ENCODE measurements at places on chromosomes 5 and 9. TPM values are rescaled to one million over a fixed set of nuclear protein-coding genes. Genes with fewer than 3 reads are reported as not detected.

The NDFIP1 gene
- 89.3 TPM for polyA plus RNA-seq

The GMCL2 gene
- not detected for polyA plus RNA-seq

The SPEF2 gene
- polyA plus RNA-seq = 0.75 TPM

The KCNV2 gene
- polyA plus RNA-seq = not detected

The CDK7 gene
- 34.9 TPM for polyA plus RNA-seq

The RRAGA gene
- polyA plus RNA-seq = 145 TPM

The CDX1 gene
- not detected for polyA plus RNA-seq

The ORM2 gene
- polyA plus RNA-seq = not detected

The TAF11L10 gene
- polyA plus RNA-seq = not detected

The PALM2AKAP2 gene
- 0.11 TPM for polyA plus RNA-seq

The GHR gene
- not detected for polyA plus RNA-seq

The FOXD4L6 gene
- not detected for polyA plus RNA-seq

The DHFR gene
- polyA plus RNA-seq = 2.2 TPM

The GABRB2 gene
- polyA plus RNA-seq = not detected

The TAS2R1 gene
- polyA plus RNA-seq = not detected

The ZNF300 gene
- 0.25 TPM for polyA plus RNA-seq

The CCDC183 gene
- 0.58 TPM for polyA plus RNA-seq

The NPDC1 gene
- polyA plus RNA-seq = 6.2 TPM

The SHB gene
- polyA plus RNA-seq = not detected

The DNAH5 gene
- not detected for polyA plus RNA-seq

The NIM1K gene
- polyA plus RNA-seq = 0.26 TPM

The FAM153A gene
- polyA plus RNA-seq = 0.40 TPM

The BAAT gene
- polyA plus RNA-seq = not detected

The RFK gene
- polyA plus RNA-seq = 36.4 TPM

The C9orf50 gene
- polyA plus RNA-seq = not detected

The IL3 gene
- polyA plus RNA-seq = not detected

The PCDHB8 gene
- polyA plus RNA-seq = not detected

The OR1J2 gene
- not detected for polyA plus RNA-seq

The KLF4 gene
- polyA plus RNA-seq = 0.11 TPM

The GZMA gene
- 107 TPM for polyA plus RNA-seq

The ANKH gene
- 62.9 TPM for polyA plus RNA-seq

The LHFPL2 gene
- polyA plus RNA-seq = 0.32 TPM

The IFNA13 gene
- not detected for polyA plus RNA-seq

The ANKRD34B gene
- not detected for polyA plus RNA-seq

The RXFP3 gene
- not detected for polyA plus RNA-seq

The LRRC70 gene
- 0.42 TPM for polyA plus RNA-seq

The MEGF10 gene
- not detected for polyA plus RNA-seq

The TMEM171 gene
- not detected for polyA plus RNA-seq

The DPYSL3 gene
- polyA plus RNA-seq = not detected

All from CD4-positive, CD25-positive, alpha-beta regulatory T cell (primary cell).